ENCODE measurements at places on chromosomes 12 and 14. TPM values are rescaled to one million over a fixed set of nuclear protein-coding genes. Genes with fewer than 3 reads are reported as not detected.

The NEUROD4 gene
- not detected for polyA plus RNA-seq

The RNASE7 gene
- 0.14 TPM for polyA plus RNA-seq

The SLC6A13 gene
- polyA plus RNA-seq: 6.3 TPM

DNA sequence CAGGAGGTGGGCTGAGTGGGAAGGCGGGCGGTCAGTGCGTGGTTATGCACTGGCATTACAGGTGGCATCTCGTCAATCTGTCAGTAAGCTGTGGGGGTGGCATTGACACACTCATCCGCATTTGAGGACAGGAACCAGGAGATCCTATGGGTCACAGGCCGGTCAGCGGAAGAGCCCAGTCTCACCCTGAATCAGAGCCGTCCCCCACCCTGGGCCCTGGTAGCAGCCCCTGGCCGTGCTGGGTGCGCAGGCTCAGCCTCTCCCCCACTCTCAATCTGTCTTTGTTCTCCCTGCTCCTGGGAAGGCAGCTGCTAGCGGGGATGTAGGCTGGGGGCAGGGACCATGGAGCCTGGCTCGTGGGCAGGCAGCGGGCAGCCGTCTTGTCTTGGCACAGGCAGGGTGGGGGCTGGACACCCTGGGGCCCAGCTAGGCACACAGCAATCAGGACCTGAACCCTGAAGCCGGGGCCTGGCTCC is 5.1 kb downstream of the INF2 start:
- DNase-seq: no peak

DNA sequence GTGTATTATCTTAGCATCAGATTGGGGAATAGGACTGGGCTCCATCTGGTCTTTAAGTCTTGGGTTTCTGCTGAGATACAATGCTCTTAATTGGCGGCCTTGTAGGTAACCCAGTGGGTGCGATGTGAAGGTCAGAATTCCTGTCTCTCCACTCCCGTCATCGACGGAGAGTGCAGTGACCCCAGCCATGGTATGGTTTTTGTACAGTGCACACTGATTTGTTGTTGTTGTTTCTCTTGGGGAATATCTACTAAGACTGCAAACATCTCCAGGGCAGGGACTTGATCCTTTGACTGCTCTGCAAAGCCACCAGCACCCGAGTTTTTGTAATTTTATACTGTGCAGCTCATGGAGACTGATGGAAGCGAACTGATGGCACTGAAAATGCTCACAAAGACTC is 41.4 kb downstream of the KCNA1 start:
- no peak for DNase-seq

- no peak for DNase-seq
Observed at GRCh38 chr12:77079631-77080030, 14.3 kb upstream of the E2F7 start.

GRCh38 chr14:102971836-102972606 is 49.6 kb downstream of the AMN start:
- no peak for DNase-seq

- DNase-seq: no peak
Observed at GRCh38 chr12:63964301-63964700, 119.8 kb downstream of the SRGAP1 start.

- no peak for DNase-seq
Observed at GRCh38 chr12:28086521-28087155, 103.6 kb upstream of the CCDC91 start.

Measured in hindlimb muscle (tissue), 1 donor.